ENCODE measurements at places on chromosomes 7 and 10.

DNA sequence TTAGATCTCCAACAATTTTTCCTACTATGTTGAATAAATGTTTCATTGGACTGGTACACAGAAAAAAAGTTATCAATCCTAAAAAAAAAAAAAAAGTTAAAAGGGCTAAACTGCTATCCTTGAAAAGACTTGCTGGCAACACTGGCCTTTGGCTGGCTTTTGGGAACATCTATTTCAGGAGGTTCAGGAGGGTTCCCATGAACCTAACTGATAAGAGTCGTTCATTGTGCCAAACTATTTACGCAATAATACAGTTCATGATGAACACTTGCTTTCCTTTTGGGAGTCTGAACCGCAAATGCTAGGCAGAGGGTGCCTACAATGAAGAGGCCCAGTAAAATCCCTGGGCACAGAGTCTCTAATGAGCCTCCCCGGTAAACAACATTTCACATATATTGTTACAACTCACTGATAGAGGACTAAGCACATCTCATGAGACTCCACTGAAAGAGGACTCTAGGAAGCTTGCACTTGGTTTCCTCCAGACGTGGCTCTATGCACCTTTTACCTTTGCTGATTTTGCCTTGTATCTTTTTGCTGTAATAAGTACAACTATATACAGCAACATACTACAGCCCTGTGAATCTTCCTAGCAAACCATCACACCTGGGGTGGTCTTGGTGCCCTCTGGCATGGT is 45.0 kb downstream of the ZFAND4 start:
- DNase-seq = no peak

DNA sequence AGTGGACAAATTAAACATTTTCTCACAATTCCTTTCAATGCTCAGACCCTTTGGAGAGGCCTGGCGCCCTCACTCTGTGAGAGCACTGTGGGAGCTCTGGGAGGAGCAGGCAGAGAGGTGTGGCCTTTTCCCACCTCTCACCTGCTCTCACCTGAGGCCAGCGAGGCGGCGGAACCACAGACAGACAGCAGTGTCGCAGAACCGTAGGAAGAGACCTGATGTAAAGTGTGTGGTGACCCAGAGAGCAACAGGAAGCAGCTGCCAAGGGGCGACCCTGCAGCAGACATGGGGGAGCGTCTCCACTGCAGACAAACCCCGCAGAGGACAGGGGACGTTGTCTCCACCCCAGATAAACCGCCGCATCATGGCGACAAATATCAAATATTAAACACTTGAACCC is 15.6 kb upstream of the PARP12 start:
- no peak for DNase-seq

DNA sequence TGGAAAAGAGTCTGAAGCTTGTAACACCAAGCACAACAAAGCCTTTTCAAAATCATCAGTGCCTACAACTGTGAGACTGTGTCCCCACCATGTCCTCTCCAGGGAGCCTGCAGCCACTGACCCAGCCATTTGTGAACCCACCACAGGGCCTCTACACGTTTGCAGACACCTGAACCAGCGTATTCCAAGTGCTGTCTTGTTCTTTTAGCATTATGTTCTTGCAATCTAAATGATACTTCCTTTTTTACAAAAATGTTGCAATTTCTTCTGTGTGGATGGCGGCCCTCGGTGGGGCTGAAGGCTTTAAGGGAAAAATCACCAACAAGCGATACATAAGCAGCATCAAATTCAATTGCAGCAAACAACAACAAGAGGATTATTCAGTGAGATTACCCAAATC is 403.2 kb upstream of the MGMT start:
- DNase-seq = no peak

GRCh38 chr10:116331815-116332214 is 7.6 kb downstream of the CCDC172 start:
- DNase-seq = no peak

GRCh38 chr7:36895192-36895591 is 170.9 kb upstream of the AOAH start:
- no peak for DNase-seq

DNA sequence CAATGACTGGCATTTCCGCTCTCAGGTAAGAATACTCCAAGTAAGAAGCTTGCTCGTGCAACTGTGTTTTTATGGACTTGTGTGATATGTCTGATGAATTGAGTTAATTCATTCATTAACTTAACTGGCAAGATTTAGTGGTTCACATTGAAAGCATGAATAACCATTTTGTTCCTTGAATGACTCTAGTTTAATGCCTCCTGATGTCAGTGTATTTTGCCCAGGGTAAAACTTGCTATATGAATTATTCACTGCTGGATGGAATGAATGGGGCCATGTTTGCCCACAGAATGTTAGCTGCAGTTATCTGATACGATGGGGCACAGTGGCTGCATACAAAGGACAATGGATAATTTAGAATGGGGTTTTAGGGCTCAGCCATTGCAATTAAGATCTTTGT is 124.1 kb downstream of the ZNF365 start:
- no peak for DNase-seq

DNA sequence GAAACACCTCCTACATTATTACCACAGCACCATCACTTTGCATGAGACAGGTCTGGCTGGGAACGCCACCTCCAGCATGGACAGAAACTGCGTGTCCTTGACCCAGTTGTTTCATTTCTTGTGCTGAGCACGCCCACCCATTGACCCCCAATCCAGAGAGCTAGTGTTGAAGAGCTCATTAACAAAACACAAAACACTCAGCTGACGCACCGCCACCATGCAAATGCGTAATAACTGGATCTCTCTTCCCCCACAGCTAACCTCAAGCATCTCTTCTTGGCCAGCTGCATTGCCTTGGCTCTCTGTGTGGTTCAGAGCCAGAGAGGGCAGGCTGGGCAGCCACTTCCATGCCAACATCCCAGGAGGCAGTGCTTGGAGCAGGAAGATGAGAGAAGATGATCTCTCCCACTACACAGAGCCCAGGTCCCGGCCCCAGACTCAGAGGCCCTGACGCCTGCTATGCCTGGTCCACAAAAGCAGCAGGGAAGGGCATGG is 173.5 kb downstream of the PLXNA4 start:
- no peak for DNase-seq

DNA sequence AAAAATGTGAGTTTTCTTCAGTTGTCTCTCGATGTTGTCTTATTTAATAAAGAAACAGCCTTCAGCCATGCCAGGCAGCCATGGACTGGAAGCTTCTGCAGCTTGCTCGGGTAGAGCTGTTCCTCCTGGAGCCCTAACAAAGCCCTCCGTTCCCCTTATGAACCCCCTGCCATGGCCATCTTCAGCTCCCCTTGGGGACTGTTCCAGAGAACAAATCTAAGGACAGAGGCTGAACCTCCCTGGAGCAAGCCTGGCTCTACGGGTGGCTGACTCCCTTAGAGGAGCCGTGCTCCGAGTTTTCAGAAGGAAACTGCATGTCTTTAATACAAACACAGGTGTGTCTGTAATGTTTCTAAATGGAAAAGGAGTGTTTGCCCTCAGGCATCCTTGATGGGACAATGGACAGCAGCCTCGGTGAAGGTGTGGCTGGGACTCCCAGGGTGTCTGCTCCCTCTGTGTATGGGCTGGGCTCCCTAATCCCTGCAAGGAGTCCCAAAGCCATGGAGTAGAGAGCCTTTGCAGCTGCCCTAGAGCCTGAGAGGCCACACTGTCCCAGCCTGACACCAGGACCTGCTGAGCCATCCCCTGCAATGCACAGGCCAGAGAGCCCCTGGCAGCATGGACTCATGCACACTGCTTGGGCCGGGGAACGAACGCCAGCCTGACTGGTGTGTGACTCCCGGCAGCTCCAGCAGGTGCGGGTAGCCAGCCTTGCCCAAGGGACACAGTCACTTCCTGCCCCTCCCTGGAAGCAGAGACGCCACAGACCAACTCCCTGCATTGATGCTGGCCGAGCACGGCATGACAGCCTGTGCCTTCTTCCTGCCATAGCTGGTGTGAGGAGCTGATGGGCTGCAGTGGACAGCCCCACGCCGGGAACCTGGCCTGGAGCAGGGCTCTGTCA is 381.8 kb downstream of the TCERG1L start:
- no peak for DNase-seq

GRCh38 chr7:132118641-132119040 is 457.6 kb downstream of the PLXNA4 start:
- DNase-seq = no peak

GRCh38 chr10:54607983-54608382 is 193.0 kb downstream of the PCDH15 start:
- no peak for DNase-seq

DNA sequence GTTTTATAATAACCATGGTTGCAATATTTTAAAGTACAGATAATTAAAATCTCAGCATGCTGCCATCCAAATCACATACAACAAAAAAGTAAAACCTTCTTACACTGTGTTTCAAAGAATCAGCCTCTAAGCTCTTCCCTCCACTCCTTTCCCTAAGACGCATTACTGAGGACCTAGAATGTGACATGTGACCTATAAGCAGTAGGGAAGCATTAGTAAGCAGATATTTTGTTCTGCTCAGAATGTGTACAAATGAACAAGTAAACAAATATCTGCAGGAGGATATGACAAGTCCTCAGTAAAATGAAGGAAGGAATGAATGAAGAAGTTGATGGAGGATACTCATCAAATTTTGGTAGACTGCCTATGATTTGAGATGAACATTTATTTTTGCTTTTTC is 49.1 kb downstream of the RAB11FIP2 start:
- DNase-seq = no peak

GRCh38 chr7:129801882-129802281 is 150.9 kb downstream of the UBE2H start:
- no peak for DNase-seq

- no peak for DNase-seq
Observed at GRCh38 chr10:11689945-11690736, 52.0 kb upstream of the ECHDC3 start.

DNA sequence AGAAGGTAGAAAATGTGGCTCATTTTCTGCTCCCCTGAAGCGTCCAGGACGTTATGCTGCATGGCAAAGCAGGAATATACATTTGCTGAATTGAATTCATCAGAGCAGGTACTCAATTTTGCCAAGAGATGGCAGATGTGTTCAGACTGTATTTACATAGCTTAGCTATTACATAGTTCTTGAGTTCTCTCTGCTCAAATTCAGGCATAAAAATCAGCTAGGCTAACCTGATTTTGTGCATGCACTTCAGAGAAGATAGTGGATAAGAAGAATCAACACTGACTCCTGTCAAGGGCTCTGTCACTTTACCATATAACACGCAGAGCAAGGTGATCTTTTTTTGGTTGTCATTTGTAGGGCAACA is 209.2 kb upstream of the FAM3C start:
- no peak for DNase-seq

DNA sequence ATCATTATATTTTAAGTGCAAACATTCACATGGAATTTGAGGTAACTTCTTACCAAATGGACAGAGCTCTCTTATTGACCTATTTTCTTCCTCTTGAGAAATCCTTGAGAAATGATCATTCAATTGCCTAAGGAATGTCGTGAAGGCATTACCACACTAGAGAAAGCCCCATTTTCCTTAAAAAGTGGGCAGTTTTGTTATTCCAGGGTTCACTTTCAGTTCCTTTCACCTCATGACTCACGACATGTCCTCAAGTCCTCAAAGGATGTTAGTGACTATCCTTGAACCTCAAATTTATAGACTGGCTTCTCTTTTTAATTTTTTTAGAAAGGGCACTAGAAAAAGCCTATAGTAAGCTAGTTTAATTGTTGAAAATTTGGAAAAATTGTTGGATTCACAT is 40.4 kb upstream of the SMIM30 start:
- no peak for DNase-seq

GRCh38 chr7:98283127-98283886 is 1.8 kb downstream of the BRI3 start:
- DNase-seq = no peak

DNA sequence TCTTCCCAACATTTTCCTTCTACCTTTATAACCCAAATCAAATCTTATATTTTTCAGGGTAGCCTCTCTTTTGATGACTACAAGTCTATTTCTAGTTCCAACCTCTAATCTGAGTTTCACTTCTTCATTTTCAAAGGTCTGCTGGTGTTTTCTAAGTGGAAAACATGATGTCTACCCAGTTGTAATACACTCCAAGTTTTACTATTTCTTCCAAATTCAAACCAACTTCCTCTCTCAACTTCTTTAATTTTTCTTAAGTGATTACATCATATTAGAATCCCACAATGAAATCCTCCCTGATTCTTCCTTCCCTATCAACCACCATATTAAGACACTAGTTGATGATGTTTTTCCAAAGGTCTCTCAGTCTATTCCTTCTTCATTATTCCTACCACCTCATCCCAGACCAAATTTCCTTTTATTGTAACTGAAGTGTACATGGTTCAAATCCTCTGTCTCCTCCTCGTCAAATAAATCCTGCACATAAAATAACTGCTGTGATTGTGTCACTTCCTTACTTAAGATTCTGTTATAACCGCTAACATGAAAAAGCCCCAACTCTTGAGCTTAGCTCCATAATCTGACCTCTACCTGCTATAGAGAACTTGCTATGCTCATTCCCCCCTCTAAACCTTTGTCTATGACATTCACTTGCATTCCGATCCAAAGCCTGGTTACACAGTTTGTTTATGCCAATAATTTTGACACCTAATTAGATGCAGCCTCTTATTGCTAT is 12.7 kb downstream of the TAS2R38 start:
- no peak for DNase-seq

DNA sequence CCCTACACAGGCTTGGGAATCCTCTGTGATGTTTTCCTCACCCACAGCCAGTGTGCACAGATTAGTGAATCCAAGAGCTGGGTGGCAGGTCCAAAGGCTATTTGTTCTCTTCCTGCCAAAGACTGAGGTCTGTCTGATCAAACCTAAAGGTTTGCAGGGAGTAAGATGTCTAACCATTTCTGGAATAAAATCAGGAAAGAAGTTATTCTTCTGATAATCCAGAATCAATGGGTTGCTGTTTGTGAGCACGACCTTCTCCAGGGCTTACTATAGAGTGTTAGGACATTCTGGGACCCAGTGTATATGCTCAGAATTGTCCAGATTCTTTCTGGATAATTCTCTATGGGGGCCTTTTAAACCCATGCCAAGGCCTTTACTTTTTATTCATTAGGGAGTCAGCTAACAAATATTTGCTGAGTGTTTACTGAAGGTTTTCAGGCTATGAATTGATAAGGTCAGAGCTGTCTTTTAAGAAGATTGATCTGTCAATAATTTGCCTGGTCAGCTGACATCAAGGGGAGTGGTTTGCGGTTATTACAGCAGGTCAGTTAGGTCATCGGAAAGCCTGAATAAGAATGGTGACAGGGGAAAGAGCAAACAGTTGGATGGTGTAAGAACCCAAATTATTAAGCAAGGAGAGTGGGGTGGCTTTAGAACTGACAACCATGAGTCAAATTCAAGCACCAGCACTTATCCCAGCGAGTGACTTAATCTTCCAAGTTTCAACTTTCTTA is 7.5 kb upstream of the TECTB start:
- no peak for DNase-seq

Data from effector CD8-positive, alpha-beta T cell (primary cell).